ENCODE measurements at places on chromosomes 16 and 17.
A peak's percentile ranks its signal among the peaks of the same experiment; 100 is the strongest.

GRCh38 chr17:50708050-50709000 is 611 bp upstream of the ANKRD40 start:
- DNase-seq = peak; percentile 63

- DNase-seq = peak; percentile 83
Observed at GRCh38 chr17:80891397-80892018, 100.1 kb upstream of the CHMP6 start.

DNA sequence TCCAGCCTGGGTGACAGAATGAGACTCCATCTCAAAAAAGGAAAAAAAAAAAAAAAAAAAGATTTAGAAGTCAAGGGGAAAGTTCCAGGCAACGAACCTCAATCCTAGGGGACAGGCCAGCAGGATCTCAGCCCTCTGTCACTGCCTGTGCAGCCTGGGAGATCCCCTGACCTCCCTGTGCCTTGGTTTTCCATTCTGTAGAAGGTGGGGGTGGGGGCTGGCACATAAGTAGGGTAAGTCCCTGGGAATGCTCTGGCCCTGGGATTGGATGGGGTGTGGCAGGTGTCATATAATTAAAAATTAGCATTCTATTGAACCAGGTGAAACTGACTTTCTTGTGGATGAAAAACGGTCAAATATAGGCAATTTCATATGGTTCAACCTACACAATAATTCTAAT is 90.5 kb downstream of the C16orf78 start:
- DNase-seq = no peak

DNA sequence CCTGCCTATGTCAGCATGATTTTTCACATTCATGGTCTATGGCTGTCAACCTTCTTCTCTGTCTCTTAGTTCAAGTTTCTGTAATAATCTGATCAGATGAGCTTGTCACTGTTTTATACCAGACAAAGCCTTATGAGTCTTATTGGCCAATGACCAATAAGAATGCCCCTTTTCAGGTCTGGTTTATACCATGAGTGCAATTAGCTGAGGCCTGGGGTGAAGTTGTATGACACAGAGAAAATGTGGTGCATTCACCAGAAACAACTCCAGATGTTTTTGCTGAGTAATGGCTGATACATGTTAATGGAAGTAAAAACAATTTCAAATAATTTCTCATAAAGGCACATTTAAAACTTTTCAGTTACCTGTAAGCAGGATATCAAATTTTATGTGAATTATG is 218.6 kb upstream of the CDH8 start:
- DNase-seq = no peak

DNA sequence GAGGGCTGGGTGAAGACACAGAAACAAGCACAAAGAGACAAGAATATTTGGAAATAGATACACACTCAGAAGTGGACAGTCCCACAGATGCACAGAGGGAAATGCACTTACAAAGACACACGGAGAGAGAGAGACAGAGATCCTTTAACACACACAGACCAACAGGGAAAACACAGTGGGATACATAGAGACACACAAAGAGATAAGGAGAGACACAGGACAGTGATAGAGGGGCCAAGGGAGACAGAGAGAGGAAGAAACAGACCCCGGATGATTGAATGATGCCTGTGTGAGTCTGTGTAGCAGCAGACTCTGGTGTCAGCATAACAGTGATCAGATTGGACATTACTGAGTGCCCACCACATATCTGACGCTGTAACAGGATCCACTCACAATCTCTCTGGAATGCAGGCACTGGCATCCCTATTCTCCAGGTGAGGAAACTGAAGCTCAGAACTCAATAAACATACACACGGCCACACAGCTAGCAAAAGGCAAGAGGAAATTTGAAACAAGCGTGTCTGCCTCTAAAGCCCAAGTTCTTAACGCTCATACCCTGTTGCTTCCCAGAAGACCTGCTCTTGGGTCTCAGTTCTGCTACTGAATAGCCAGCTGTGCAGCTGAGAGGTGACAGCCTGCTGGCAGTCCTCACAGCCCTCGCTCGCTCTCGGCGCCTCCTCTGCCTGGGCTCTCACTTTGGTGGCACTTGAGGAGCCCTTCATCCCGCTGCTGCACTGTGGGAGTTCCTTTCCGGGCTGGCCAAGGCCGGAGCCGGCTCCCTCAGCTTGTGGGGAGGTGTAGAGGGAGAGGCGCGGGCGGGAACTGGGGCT is 186.3 kb upstream of the NLRP1 start:
- DNase-seq = no peak
